ENCODE measurements at places on chromosomes 11 and 22. TPM values are rescaled to one million over a fixed set of nuclear protein-coding genes. Genes with fewer than 3 reads are reported as not detected.

DNA sequence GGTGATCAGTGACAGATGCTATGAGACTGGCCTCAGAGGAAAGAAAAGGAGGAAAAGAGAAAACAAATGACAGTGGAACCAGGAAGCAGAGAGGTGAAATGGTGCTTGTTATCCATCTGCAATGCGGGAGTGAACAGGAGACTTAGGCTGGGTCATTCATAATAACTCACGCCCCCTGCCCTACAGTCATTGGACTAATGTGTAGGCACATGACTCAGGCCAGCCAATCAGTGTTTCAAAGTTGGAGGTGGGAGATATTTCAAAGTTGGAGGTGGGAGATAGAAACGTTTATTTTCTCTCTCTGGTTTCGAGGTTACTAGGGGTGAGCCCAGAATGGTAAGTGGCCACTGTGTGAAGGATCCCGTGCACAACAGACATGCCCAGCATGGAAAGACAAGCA lies 30.3 kb downstream of the SLC22A6 start:
- DNase-seq: no peak

GRCh38 chr11:113464416-113464815 lies 10.8 kb downstream of the DRD2 start:
- no peak for DNase-seq

- DNase-seq: no peak
These were observed 32.1 kb downstream of the A4GALT start for GRCh38 chr22:42688241-42689211.

- DNase-seq: no peak
These were observed 8.0 kb upstream of the TLCD5 start for GRCh38 chr11:120316880-120317688.

DNA sequence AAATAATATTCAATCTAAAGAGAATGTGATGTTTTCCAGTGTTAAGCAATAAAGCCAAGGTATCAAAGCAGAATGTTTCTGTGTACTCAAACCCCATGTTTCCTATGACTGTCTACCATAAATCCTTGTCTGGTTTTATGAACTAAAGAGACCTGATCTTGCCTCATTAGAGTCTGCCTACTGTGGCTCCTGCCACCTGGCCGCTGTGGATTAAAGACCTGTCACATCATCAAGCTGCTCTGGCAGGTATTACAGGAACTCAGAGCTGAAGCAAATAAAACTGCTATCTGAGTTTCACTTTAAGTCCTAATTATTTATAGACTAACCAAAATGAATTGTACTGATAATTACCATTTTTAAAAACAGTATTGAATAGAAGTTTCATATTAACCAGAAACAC lies 207.8 kb upstream of the CCDC90B start:
- DNase-seq: peak; percentile 9

C22orf31 gene
- not detected for total RNA-seq

DNA sequence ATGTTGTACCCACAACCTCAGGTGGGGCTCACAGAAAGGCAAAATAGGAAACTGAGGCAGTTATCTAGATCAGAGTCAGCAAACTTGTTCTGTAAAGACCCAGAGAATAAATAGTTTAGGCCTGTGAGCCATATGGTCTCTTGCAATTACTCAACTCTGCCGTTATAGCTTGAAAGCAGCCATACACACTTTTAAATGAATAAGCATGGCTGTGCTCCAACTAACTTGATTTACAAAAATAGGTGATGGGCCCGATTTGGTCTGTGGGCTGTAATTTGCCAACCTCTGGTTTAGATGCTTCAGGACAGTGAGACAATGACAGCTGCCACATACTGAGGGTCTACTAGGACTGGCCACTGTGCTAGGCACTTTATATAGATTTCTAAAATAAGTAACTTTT lies 198.8 kb upstream of the NARS2 start:
- no peak for DNase-seq

- no peak for DNase-seq
These were observed 71.0 kb downstream of the SPECC1L start for GRCh38 chr22:24341627-24342026.

DNA sequence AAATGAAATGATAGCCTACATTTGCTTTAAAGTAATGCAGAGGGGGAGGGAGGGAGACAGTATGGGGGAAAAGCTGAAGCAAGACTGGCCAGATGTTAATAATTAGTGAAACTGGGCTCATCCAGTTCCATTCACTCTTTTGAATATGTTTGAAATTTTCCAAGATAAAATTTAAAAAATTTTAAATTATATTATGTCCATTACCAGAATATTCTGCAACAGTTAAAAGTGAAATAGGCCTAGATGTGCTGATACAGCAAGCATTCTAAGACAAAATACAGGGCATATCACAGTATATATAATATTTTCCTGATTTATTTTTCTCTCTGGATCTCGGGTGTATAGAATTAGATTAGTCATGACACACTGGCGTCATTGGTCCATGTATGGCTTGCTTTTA lies 13.6 kb upstream of the ZNRF3 start:
- no peak for DNase-seq

- no peak for DNase-seq
These were observed 239.6 kb upstream of the MPPED2 start for GRCh38 chr11:30825723-30826122.

GRCh38 chr11:44997566-44997965 lies 46.9 kb upstream of the TP53I11 start:
- no peak for DNase-seq

DNA sequence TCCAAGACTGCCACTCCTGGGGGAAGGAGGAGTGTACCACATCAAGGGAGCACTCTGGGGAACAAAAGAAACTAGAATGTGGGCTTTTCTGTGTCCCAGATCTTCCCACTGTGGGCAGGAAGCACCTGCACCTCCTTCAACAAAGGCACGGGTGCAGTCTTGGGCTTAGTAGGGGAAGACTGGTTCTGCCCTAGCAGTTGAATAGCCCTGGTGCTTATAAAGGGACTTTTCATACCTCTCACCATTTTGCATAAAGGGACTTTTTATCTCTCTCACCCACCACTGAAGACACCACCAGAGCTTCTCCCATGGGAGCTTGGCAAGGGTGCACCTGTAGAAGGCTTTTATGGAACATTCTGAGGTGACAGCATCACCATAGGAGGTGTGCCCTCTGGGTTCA lies 65.8 kb upstream of the MS4A8 start:
- no peak for DNase-seq

DNA sequence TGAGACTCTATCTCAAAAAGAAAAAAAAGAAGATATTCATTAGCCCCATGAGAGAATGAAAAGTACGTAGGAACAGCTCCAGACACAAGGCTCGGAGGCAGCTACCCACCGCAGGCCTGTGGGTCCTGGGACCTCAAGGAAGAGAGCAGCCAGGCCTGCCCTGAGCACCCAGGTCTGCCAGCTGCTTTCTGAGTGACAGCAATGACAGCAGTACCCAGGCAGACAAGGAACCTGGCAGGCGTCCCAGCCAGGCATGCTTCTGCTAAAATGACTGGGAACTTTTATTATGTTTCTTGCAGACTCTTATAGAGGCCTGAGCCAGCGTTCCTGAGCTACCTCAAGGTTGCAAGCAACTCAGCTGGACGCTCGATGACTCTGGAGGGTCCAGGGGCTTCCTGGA lies 31.6 kb downstream of the CPT1A start:
- DNase-seq: no peak

DNA sequence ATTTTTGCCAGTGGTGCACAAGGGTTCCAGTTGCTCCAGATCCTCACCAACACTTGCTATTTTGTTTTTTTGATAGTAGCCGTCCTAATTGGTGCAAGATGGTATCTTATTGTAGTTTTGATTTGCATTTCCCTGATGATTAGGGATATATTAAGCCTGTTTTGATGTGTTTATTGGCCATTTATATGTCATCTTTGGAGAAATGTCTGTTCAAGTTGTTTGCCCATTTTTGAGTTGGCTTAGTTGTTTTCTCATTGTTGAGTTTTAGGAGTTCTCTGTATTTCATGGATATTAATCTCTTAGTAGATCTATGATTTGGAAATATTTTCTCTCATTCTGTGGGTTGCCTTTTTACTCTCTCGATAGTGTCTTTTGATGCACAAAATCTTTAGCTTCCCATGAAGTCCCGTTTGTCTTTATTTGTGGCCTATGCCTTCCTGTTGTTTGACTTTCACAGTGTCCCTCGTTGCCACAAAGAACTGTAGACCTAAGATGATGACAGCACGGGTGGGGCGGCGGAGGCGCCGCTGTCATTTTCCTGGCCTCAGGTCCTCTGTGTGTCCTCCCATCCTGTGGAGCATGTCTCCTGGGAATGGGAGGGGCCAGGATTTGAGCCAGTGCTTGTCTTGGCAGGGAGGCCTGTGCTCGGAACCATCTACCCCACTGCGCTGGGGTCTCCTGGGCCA lies 33.5 kb downstream of the LRP5 start:
- DNase-seq: no peak

- no peak for DNase-seq
These were observed 38.7 kb downstream of the KCNJ1 start for GRCh38 chr11:128828350-128828749.

DNA sequence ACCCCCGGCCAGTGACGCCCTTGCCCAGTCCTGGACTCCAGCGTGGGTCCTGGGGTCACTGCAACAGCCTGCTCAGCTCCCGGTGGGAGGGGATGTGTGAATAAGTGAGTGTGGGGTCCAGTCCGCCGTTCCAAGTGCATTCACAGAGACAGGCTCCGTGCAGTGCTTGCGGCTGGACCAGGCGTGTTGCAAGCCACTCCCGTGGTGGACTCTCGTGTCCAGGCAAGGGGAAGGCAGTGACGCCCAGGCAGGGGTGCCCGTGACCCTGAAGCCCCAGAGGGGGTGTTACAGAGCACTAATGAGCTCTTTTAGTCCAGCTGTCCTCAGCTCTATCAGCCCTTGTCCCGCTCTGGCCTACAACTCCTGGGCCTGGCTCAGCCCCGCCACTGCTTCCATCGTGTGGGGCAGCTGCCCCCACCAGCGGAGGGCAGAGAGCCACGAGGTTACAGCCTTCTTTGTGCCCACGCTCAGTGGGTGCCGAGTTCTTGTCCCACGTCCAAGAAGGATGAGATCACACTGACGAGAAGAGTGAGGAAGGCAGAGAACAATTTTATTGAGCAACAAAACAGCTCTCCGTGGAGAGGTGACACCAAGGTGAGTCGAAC lies 1807.5 kb downstream of the LRRC4C start:
- DNase-seq: no peak

DBX1 gene
- not detected for total RNA-seq

DNA sequence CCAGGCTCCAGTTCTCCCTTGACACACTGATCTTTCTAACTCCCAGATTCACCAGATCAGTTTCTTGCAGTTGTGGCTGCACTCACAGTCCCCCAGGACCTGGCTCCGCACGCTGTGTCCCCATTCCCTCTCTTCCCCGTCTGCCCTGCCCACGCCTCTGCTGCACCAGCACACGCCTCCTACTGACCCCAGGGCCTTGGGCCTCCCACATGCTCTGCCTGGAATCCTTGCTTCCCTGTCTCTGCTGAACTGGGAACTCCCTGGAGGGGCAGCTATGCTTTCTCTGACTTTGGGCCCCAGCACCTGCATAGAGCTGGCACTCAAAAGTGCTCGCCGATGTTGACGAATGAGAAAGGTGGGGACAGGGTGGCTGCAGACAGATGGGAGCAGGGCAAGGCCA lies 68.9 kb downstream of the MYO7A start:
- DNase-seq: no peak

CELF1 gene
- total RNA-seq: 275 TPM

DNA sequence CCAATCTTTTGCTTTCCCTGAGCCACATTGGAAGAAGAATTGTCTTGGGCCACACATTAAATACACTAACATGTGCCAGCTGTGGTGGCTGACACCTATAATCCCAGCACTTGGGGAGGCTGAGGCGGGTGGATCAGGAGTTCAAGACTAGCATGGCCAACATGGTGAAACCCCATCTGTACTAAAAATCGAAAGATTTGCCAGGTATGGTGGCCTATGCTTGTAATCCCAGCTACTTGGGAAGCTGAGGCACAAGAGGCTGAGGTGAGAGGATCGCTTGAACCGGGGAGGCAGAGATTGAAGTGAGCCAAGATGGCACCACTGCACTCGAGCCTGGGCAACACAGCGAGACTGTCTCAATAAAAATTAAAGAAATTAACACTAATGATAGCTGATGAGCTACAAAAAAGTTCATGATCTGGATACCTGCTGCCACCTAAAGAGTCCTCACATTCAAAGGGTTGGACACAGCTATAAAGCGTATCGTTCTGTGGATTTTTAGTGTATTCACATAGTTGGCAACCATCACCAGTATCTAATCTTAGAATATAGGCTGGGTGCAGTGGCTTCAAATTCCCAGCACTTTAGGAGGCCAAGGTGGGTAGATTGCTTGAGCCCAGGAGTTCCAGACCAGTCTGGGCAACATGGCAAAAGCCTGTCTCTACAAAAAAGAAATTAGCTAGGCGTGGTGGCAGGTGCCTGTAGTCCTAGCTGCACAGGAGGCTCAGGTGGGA lies 3.4 kb upstream of the LDHC start:
- DNase-seq: no peak

GRCh38 chr22:20106205-20106848 lies 9.6 kb upstream of the RANBP1 start:
- DNase-seq: no peak

GRCh38 chr11:2273311-2273710 lies 2.9 kb upstream of the ASCL2 start:
- DNase-seq: no peak

GRCh38 chr22:44111562-44112155 lies 69.1 kb upstream of the PARVG start:
- no peak for DNase-seq

DNA sequence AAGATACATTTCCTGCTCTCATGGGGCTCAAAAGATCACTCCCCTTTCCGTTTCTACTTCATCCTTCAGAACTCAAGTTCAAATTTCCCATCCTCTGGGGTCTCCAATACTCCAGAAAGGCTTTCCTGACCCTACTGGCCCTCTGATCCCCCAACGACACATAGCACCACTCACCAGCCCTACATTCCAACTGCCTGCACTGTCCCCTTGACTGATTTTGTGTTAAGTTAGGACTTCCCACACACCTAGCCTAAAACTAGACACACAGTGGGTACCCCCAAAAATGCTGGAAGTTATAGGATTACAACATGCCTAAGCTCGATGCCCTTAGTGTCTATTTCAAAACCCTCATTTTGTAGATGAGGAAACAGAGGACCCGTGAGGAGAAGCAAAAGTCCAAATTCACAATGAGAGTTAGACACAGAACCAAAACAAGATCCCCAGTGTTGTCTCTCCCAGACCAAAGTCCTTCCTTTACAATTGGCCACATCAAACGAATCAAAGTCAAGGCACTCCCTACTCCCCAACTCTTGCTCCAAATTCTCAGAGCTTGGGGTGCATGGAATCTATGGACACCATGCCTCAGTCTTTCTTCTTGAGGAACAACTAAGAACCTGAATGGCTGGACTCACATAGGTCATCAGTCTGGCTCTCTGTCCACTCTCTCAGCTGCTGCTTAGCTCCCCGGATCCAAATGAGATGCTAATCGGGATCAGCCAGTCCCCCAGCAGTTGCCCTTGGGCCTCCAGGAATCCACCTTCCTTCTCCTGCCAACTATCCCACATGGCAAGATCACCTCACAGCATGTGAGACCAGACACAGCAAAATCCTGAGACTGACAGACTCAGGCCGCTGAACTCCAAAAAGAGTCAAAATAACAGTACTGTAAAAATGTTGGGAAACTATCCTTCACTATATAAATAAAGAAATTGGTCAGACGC lies 1.7 kb downstream of the CLPB start:
- no peak for DNase-seq

- DNase-seq: no peak
These were observed 86.1 kb upstream of the HORMAD2 start for GRCh38 chr22:29994027-29994715.

- DNase-seq: no peak
These were observed 45.3 kb upstream of the SHISAL1 start for GRCh38 chr22:44357966-44358465.

PRR33 gene
- total RNA-seq: not detected

GRCh38 chr11:7595016-7595866 lies 78.1 kb downstream of the CYB5R2 start:
- DNase-seq: no peak

Measured in cerebellum (tissue), 4 donors.